ENCODE measurements at places on chromosomes 7 and 10.

DNA sequence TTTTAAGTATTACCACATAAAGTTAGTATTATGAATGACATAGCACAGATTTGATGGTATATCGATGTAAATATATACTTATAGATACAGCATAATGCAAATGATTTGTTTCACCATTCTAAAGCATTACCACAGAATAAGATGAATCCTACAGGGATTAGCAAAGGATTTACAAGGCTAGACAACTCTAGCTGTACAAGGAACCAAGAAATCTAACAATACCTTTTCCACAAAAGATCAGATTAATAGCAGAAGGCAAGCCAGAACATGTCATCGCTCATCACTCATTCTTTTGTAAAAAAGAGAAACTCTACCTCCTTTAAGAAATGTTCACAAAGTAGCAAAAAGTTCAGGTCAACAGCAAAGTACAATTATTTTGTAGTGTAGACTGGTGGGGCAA, 105.1 kb upstream of the ANK3 start:
- no peak for DNase-seq

DNA sequence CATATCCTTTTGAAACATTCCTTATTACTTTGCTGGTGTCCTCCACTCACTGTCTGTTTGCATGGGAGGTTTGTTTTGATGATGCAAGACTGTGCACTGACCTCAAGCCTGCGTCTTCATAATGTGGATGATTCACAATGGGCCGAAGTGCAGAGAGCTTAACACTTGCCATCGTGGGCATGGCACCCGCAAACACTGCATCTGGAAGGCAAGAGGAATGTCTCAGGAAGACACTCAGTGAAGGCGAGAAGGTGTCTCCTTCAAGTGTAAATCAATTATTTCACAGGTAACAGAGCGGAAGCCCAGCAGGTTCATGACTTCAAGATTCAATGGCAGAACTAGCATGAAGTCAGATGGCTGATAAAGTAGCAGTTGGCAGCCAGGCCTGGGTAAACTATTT, 98.1 kb downstream of the DPY19L1 start:
- no peak for DNase-seq

GRCh38 chr10:11270858-11271179, 253.1 kb downstream of the CELF2 start:
- no peak for DNase-seq

DNA sequence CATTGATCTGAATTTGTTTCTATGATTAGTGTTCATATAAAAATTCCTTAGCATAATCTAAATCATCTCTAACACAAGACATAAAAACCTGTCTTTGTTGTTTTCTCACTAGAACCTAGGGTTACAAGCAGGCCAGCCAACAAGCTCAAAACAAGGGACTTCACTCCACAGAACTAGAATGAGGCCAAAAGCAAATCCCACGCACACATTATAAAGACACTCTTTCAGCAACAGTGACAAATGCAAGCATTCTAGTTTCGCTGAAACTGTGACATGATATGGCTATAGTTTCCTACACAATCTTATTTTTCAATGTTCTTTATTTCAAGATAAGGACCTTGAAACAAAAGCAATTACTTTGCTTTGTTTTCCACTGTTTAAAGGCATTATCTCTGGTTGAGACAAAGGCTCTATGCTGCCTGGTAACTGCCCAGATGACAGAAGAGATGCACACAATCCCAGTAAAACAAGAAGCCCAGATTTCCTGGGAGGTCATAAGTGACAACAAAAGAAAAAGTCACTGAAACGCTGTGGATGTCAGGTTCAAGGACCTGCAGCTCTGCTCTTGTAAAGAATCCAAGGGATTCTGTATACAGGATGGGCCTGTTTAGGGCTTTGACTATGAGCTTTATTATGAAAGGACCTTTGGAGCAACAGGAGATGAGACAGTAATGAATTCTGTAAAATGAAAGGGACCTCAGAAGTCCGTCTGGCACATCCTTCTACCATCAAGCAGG, 105.3 kb downstream of the SORCS1 start:
- no peak for DNase-seq

- DNase-seq: no peak
Observed at GRCh38 chr7:105199386-105199785, 185.4 kb downstream of the KMT2E start.

DNA sequence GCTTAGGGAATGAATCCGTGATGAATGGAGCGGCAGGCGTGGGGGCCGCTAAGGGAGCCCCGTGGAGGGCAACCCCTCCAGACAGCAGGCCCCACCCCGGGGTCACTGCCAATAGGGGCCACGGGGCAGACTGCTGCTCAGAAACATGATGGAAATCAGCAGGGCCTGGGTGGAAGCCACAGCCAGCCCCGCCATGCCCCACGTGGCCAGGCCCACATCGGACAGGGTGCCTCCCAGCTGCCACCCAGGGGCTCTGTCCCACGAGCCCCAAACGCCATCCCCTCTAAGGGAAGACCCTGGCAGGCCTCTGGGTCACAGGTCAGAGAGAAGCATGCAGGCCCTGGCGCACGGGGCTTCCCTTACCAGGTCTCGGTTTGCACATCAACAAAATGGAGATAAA, 28.4 kb downstream of the TNRC18 start:
- no peak for DNase-seq

DNA sequence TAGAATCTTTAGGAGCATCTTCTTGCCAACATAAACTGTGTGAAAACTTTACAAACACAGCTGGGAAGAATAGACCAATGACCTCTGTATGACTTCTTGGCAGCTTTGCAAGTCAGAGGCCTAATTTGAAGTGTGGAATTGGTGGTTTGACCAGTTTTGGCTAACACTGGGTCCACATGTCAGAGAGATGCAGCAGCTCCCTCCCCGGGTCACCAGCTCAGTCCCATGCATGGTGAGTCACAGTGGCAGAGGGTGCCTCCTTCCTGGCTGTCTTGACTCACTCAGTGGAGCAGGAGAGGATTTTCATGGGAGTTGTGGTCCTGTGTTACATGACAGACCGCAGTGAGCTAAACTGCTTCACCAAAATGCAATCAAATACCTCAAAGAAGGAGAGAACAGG, 8.2 kb upstream of the STARD3NL start:
- no peak for DNase-seq

DNA sequence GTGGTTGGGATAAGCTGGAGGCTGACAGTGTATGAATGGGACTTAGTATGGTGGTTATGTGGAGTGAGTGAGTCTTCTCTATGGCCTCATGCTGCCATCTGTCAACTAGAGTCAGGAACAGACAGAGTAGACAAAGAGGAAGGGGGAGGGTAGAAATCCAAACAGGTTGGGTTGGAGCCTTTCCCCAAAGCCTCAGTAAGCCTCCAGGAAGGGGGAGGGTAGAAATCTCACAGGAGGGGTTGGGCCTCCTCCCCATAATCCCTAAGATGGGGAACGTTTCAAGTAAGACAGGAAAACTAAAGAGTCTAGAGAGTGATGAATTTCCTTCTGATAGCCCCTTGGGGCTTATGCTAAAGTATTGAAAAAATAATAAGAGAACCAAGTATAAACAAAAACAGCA, 2.0 kb upstream of the AKR1B15 start:
- DNase-seq: no peak

DNA sequence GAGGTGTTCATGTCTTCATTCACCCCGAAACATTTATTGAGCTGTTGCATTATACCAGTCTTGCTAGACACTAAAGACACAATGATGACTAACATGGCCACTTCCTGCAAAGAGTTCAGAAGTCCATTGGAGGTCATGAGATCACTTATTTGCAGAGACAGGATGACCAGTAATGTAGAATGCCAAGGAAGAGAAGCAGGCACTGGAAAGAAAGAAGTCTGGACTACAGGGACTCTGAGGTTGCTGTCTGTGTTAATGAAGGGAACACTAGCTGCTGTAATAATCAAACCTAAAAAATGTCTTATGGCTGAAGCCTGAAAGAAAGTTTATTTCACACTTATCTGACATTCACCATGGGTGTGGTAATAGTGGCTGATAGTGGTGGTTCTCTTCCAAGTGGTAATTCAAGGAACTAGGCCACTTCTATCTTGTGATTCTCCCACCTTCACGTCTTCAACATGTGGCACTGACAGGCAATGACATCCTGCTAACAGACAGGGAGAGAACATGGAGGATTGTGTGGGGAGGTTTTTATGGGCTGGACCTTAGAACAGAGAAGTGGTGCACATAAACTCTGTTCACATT, 89.2 kb upstream of the MKLN1 start:
- no peak for DNase-seq

- no peak for DNase-seq
Observed at GRCh38 chr10:103852189-103852711, 3.1 kb downstream of the SH3PXD2A start.

DNA sequence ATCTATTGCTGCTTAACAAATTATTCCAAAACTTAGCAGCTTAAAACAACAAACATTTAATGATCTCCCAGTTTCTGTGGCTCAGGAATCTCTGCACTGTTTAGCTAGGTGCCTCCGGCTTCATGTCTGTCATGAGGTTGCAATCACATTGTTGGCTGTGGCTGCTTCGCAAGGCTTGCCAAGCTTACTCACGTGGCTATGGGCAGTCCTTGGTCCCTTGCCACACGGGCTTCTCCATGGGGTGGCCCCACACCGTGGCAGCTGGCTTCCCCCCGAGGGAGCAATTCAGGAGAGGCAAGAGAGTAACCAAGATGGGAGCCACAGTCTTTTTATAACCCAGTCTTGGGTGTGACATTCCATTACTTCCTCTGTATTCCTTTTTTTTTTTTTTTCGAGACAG, 67.4 kb downstream of the NEURL1 start:
- no peak for DNase-seq

- DNase-seq: no peak
Observed at GRCh38 chr10:77359287-77359691, 278.3 kb downstream of the KCNMA1 start.

DNA sequence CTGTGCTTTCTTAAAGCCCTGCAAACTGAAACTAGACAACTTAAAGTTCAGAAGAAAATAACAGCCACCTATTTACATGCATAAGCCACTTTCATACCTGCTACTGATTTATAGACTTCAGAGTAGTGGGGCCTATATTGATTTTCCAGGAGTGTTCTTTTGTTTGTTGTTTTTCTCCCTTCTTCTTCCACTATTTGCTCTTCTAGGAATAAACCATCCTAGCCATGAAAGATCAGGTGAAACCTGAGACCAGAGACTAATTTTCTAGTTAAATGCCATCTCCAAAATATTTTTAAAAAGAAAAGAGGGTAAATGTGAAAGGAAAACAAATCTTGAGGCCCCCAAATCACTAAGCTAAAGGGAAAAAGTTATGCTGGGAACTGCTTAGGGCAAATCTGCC, 72.4 kb upstream of the C1GALT1 start:
- no peak for DNase-seq

DNA sequence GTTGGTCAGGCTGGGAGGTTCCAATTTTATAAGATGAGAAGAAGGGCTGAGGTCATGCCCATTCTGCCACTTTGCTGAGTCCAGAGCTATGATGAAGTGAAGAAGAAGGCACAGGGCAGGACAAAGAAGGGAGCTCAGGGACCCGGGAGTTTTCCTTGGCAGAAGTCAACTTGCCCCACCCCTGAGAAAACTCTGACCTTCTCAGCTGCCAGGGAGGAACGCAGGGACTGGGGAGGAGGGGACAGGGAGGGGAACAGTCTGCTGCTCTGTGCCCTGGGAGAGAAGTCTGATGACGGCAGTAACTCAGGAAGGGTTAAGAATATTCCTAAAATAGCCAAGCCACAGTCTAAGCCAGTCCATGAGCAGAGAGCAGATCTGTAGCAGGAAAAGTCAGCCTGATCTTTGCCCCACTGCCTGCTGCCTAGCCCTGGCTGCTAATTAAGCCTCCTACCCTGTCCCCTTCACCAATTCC, 11.7 kb downstream of the ADIRF start:
- no peak for DNase-seq

- DNase-seq: no peak
Observed at GRCh38 chr7:94300176-94300835, 94.4 kb upstream of the COL1A2 start.

DNA sequence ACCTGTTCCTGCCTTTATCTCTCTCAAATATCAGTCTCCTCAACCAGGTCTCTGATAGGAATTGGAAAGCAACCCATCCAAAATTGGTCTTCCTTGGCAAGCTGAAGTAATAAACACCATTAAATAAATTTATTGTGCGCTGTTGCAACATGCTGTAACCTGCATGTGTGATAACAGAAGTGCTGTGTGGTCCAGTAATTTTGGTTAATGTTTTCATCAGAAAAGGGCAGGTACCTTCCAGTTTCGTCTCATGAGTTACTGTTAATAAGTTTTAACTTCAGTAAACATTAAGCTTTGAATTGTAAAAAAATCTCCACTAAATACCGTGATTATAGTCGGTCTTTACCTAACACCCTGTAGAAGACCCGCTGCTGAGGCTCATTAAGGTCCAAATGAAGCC, 624.7 kb downstream of the TNS3 start:
- DNase-seq: no peak

DNA sequence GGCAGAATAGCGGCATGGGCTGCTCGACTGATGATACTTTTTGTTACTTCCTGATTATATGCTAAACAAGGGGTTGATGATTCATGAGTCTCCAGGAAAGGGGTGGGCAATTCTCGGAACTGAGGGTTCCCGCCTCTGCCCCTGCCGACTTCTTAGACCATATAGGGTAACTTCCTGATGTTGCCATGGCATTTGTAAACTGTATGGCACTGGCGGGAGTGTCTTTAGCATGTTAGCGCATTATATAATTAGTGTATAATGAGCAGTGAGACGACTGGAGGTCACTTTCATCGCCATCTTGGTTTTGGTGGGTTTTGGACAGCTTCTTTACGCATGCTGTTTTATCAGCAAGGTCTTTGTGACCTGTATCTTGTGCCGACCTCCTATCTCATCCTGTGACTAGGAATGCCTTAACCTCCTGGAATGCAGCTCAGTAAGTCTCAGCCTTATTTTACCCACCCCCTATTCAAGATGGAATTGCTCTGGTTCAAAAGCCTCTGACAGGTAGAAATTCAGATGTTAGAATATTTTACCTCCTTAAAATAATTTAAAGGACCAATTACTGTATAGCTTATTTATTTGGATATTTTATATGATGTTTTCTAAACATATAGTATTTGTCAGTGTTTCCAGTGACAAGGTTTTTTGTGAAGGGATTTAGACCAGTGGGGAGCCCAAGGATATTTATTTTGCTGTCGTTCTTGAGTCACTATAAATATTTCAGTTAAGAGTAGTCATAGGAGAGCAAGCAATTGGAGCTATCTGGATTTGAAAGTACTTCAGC, 90.1 kb upstream of the PIK3CG start:
- no peak for DNase-seq

- no peak for DNase-seq
Observed at GRCh38 chr10:15325243-15325943, 45.7 kb downstream of the FAM171A1 start.

GRCh38 chr10:30434273-30435072, 489 bp downstream of the MAP3K8 start:
- DNase-seq: peak; percentile 92
